Hematopoietic multipotent progenitor cell treated with erythropoietin and hydrocortisone succinate and interleukin-3 and kit ligand, for 15 days (in vitro differentiated cells): ENCODE measurements at places on chromosomes 12 and 14.

DNA sequence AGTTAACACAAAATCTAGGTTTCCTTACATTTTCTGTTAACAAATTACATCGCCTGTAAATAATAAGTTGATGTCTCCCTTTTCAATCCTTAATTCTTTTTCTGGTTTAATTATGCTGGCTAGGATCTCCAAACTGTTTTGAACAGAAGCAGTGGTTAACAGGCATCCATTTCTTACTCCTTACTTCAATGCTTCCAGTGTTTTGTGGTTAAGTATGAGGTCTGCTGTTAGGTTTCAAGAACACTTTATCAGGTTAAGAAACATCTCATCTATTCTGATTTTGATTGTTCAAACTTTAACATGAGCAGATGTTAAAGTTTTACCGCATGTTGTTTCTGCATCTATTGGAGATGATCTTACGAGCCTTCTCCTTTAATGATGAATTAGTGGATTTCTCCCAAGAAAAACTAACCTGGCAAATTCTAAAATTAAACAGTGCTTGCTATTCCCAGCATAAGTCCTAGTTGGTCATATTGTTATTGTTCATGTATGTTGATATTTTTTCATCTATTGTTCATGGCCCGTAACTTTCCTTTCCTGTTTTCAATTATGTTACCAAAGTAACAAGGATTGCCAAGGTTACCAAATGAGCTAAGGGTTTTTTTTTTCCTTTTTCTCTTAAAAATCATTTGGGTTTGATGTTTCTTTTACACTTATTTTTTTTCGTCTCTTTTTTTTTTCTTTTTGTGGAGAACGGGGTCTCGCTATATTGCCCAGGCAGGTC lies 33.4 kb downstream of the POLE start:
- no peak for DNase-seq

DNA sequence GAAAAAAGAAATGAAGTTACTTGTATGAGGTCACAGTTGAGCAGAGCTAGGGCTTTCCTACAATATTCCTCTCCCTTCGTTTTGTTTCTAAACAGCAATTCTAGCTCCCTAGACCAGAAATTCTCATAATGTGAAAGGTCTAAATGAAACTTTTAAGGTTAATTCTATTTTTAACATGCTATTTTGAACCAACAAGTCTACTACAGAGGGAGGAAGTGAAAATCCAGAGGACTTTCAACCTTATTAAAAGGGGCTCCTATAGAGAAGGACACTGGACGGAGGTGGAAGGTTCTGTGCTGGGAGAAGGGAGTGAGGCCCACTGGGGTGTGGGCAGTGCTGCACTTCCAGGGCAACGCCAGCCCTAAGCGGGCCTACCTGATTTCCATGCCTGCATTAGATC lies 13.4 kb downstream of the GSG1 start:
- no peak for DNase-seq

- no peak for DNase-seq
Observed at GRCh38 chr12:9333161-9333560, 125.0 kb upstream of the PZP start.

GRCh38 chr14:20632448-20632830 lies 9.1 kb downstream of the OR6S1 start:
- no peak for DNase-seq

- DNase-seq, result no peak
Observed at GRCh38 chr12:26878661-26879119, 45.7 kb upstream of the ITPR2 start.

DNA sequence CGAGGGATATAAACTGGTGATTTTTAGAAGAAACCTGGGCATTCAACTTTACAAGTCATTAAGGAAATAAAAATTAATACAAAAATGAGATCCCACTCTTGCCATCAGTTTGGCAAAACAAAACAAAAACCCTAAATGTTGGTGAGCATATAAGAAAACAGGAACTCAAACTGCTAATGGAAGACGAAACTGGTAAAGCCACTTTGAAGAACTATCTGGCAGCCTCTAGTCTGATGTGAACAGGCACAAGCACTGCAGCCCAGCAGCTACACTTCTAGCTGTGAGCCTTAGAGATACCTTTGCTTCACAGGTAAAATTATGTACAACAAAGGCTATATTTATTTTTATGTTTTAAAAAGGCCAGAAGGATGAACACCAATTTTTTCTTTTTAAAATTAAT lies 459.6 kb downstream of the ZFP36L1 start:
- no peak for DNase-seq

GRCh38 chr12:49276304-49277290 lies 11.7 kb downstream of the TUBA1C start:
- DNase-seq, result no peak

DNA sequence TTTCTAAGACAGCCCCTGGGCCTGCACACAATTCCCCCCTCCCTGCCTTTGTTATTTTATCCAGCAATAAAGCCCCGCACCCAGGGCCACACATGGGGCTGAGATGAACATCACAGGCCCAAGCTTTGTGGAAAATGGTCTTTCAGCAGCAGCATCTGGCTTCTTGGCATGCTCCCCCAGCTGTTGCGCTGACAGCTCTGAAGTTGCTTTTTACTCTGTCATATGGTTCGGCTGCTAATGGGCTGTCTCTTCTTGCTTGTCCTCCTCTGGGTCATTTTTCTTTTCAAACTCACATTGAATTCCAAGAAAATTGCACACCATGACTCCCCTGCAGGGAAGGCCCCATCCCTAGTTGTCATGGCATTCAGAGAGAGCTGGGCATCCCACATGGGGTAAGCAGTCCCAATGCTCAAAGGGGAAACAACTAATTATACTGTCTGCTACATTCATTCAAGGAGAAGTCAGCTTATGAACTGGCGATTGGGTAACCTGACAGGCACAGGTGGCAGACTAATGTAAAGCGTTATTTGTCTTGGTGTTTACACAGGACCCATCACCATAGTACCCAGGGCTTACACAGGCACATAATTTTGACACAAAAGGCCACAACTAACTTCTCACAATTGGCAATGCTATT lies 74.0 kb upstream of the CDKN3 start:
- no peak for DNase-seq

GRCh38 chr14:57068511-57068910 lies 200.2 kb downstream of the EXOC5 start:
- no peak for DNase-seq

GRCh38 chr12:121789800-121790728 lies 3.4 kb downstream of the RHOF start:
- DNase-seq, result no peak

DNA sequence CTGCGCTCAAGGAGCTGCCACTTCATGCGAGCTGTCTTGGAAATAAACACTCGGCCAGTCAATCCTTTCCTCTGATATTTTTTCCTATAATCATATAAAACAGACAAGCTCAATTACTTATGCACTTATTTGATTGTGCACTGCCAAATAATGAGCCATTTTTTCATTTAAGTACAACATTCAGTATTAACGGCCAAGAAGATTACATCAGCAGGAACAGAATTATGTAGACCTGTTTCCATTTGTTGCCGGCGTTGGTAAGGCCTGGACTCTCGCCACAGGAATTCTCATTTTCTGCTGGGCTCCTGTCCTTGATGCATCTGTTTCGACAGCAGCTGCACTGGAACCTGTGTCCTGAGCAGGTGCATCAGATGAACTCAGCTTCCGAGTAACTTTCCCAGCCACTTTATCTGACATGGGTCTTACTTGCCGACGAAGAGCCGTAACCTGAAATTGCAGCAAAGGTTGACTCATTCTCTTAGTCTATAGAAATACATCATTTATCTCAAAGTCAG lies 110.2 kb downstream of the KIF21A start:
- no peak for DNase-seq

DNA sequence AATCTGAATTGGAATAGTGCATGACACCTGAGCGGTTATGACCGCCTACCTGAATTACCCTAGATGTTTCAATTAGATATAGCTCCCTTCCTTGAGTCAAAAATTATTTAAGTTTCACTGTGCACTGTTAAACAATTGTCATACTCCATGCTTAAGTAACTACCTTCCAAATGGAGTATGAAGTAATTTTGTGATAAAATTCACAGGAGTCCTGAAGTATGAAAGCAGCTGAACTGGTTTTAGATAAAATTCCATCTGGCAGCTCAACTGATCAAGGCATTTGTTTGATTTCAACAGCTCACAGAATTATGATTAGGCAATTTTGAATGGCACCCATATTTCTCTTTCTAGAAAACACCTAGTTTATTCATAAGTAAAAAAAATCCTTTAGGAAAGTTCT lies 19.5 kb downstream of the PRICKLE1 start:
- DNase-seq, result no peak
